ENCODE measurements at places on chromosomes 6 and 20.
A peak's percentile ranks its signal among the peaks of the same experiment; 100 is the strongest.

GRCh38 chr6:90097356-90097755 lies 199.3 kb downstream of the BACH2 start:
- DNase-seq = no peak

GRCh38 chr6:28161410-28162079 lies 19.9 kb downstream of the ZKSCAN8 start:
- DNase-seq = peak; percentile 65

DNA sequence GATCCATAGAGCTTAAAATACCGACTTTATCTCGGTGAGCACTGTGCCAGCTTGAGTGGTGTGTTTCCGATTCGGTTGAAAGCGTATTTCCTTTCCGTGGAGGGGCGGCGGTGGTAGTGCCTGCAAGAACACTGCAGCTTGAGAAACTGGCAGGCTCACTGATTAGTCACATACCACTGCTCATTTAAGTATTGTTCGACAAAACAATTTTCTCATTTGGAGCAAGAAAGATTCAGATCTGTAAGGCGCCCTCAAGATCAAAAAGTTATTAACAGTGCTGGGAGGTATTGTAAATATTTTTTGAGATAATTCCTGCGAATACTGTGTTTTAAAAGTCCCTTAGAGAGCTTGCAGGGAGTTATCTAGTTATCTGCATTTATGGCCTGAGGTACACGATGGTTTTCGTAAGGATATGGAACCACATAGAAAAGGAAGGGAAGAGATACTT lies 1.3 kb downstream of the MAPK14 start:
- peak; percentile 76 for DNase-seq

- no peak for DNase-seq
Observed at GRCh38 chr6:41268478-41268877, 18.0 kb downstream of the TREM1 start.

DNA sequence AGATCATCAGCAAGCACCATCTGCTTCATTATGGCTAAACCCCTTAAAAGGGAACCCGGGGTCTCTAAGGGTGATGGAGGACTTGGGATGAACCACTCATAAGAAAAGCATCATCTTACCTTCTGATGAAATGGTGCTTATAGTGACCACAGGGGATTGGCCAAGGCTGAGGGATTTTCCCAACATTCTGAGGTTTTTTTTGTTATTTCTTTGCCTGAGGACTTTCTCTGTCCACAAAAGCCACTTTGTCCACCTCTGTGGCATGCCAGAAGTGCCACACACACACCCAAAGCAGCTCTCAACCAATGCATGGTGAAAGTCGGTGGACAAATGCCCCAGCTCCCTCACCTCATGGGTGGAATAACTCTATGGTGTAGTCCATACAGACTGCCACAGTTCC lies 79.3 kb upstream of the TOP1 start:
- DNase-seq = no peak

DNA sequence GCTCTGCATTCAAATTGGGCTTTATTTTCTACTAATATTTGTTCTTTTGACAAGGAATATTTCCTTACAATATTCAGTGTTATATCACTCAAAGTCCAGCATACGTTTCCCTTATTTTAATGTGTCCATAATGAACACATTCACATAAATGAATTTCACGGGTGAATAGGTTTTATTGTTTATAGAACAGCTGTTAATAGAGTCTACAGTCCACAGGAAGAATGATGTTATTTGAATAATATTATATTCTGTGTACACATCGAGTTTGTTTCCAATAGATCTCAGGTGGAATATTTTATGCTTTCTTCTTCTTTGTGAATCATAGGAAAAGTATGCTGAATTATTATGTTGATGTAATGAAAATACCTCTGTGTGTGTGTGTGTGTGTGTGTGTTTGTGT lies 582.4 kb downstream of the CDH26 start:
- no peak for DNase-seq

- peak; percentile 61 for DNase-seq
Observed at GRCh38 chr6:89145956-89146717, at the start of gene PM20D2. Gene PM20D2, plus strand, starts transcription at chr6:89146055. Its CDS starts 90 bp downstream, at chr6:89146145.

All from activated CD4-positive, alpha-beta T cell treated with anti-CD3 and anti-CD28 coated beads, Interleukin-2, amount 50 U/mL, for 24 hours (primary cell).